T-helper 2 cell treated with Interferon-gamma antibody and Interleukin-4, amounts not matched to agents 5 μg/mL and 100 μg/mL, for 36 hours (primary cell): ENCODE measurements at places on chromosomes 6 and 20.
A peak's percentile ranks its signal among the peaks of the same experiment; 100 is the strongest.

DNA sequence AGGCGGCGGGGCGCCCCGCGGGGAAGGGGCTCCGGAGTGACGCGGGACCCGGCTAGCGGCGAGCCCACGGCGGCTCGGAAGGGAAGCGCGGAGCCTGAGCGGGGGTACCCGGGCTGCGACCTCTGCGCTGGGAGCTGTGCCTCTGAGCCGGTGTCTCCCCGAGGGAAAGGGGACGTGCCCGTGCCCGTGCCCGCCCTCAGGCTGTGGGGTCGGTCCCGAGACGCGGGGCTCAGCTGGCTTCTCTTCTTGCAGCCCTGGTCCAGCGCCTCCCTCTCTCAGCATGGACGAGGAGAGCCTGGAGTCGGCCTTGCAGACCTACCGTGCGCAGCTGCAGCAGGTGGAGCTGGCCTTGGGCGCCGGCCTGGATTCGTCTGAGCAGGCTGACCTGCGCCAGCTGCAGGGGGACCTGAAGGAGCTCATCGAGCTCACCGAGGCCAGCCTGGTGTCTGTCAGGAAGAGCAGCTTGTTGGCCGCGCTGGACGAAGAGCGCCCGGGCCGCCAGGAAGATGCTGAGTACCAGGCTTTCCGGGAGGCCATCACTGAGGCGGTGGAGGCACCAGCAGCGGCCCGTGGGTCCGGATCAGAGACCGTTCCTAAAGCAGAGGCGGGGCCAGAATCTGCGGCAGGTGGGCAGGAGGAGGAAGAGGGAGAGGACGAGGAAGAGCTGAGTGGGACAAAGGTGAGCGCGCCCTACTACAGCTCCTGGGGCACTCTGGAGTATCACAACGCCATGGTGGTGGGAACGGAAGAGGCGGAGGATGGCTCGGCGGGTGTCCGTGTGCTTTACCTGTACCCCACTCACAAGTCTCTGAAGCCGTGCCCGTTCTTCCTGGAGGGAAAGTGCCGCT is 686 bp downstream of the ZGPAT start:
- DNase-seq, result no peak

DNA sequence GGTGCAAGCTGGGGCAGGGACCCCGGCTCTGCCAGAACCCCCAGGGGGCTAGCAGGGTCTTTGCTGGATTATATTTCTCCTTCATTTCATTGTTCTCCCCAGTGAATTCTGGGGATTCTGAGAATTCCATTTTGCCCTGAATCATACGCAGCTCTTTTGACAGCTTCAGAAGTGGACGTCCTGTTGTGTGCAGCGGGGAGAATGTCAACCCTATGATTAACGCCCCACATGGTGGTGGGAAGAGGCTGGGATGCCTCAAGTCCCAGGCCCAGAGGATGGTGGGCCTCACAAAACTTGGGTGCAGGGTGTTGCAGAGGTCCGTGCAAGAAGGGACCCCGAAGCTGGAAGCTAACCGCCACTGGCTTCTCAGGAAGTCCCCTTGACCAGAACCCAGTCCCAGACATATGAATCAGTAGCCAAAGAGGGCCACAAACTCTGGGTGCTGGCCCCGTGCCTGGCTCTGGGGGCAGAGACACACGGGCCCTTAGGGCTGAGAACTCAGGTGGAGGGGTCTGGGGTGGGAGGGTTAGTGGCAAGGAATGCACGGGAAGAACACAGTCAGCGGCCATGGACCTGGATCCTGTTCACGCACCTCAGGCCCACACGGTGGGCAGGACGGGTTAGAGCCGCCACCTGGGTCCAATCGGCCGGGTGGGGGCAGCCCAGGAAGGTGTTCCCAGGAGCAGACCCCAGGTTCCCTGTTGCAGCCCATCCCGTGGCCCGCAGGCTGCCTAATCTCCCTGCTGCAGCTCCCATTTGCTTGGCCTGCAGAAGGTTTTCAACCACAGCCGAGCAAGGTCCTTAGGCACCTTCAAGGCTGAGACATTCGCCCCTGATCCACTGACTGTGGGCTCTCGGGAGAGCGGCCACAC is 51.2 kb downstream of the YTHDF1 start:
- no peak for DNase-seq

- peak; percentile 44 for DNase-seq
Observed at GRCh38 chr6:87104667-87105066, 9.8 kb upstream of the CGA start.

GRCh38 chr6:45864651-45865050 is 151.0 kb downstream of the CLIC5 start:
- no peak for DNase-seq

DNA sequence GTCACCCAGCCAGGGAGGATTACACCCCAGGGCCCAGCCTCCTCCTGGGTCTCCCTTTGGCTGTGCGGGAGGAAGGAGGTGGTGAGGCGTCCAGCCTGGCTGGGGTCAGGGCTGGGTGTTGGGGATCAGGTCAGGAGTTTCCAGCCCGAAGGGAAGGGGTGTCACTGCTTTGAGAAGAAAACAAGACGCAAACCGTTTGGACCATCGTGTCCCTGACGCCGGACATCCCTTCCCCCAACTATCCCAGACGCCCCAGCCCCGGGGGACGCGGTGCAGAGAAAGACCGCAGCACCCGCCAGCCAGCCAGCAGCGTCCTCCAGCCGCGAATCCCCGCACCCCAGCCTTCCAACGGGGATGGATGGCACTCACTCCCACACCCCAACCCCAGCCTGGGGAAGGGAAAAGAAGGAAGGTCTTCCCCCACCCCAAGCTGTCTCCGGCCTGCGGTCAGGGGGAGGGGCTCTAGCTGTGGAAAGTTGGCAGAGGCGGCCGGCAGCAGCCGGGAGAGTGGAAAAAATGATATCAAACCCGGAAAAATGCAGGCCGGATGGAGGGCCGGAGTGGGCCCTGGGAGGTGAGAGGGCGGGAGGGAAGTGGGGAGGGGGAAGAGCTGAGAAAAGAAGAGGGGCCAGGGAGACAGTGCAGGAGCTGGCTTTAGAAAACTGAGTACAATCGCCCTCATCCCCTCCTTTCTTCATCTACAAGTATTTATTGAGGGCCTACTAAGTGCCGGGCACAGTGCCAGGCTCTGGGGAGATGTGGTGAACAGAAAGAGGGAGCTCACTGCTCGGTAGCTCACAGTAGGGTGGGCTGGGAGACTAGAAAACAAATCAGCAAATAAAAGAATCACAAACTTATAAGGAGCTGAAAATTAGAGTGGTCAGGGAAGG is 10.6 kb downstream of the REM1 start:
- DNase-seq, result no peak

- no peak for DNase-seq
Observed at GRCh38 chr6:13671548-13672127, 40.0 kb downstream of the RANBP9 start.

DNA sequence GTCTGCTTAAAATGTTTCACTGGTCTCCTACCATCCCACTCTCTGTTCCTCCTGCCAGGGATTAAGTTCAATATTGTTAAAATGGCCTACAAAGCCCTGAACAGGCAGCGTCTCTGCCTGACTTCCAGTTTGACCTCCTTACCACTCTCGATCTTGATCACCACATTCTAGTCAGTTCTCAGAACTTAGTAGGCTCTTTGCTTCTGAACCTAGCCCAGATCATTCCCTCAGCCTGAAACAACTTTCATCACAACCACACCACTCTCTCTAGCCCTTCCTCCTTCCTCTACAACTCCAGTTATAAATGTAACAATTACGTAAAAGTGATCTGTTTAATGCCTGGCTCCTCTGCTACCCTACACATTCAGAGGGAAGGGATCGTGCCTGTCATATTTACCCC is 53.3 kb downstream of the ATG5 start:
- no peak for DNase-seq

- DNase-seq, result no peak
Observed at GRCh38 chr6:167970230-167970629, 27.2 kb upstream of the KIF25 start.

DNA sequence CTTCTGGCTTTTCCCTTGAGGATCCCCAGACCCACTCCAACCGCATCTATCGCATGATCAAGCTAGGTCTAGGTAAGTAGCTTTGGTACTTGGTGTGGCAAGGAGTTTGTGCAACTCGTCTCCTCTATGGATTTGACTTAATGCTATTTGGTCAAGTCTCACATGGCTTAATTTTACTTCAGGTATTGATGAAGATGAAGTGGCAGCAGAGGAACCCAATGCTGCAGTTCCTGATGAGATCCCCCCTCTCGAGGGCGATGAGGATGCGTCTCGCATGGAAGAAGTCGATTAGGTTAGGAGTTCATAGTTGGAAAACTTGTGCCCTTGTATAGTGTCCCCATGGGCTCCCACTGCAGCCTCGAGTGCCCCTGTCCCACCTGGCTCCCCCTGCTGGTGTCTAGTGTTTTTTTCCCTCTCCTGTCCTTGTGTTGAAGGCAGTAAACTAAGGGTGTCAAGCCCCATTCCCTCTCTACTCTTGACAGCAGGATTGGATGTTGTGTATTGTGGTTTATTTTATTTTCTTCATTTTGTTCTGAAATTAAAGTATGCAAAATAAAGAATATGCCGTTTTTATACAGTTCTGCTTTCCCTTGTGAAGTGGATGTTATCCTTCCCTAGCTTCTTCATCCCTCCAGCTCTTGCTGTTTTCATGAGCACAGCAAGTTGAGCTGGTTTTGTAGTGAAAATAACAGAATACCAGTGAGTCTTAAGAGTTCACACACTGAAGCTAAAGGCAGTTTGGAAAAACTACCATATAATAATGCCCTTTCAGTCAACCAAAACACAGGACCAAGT is 3.8 kb downstream of the SLC35B2 start:
- peak; percentile 59 for DNase-seq

DNA sequence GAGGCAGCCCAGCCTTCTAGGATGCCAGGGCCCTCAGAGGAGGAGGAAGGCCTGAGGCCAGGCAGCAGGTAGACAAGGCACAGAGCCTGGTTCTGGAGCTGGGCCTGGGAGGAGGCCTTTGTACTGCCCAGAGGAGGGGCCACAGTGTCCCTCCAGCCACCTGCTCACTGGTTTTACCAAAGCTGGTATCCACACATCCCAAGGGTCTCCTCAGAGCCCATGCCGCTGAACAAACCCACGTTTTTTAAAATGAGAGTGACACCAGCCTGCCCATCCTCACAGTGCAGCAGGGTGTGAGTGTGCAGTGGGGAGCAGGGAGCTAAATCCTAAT is 162.7 kb downstream of the LY86 start:
- DNase-seq, result no peak

GRCh38 chr6:154164397-154164796 is 125.4 kb downstream of the OPRM1 start:
- no peak for DNase-seq

DNA sequence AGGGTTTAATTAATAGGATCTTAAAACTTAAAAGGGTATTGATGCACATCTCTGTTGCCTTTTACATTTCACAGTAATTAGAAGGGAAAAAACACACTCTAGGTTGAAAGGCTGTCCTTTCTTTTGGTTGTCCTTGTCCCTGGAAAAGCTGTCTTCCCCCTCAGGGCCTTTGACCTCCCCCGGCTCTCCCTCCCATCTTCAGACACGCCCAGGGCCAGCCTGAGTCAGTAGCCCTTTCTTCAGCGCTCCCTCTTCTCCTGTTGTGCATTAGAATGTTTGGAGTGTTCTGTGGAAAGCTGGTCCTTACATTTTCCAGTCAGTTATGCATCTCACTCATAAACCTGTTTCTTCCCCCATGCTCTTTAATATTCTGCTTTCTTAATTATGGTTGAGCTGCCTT is 157.0 kb downstream of the MTHFD1L start:
- no peak for DNase-seq

DNA sequence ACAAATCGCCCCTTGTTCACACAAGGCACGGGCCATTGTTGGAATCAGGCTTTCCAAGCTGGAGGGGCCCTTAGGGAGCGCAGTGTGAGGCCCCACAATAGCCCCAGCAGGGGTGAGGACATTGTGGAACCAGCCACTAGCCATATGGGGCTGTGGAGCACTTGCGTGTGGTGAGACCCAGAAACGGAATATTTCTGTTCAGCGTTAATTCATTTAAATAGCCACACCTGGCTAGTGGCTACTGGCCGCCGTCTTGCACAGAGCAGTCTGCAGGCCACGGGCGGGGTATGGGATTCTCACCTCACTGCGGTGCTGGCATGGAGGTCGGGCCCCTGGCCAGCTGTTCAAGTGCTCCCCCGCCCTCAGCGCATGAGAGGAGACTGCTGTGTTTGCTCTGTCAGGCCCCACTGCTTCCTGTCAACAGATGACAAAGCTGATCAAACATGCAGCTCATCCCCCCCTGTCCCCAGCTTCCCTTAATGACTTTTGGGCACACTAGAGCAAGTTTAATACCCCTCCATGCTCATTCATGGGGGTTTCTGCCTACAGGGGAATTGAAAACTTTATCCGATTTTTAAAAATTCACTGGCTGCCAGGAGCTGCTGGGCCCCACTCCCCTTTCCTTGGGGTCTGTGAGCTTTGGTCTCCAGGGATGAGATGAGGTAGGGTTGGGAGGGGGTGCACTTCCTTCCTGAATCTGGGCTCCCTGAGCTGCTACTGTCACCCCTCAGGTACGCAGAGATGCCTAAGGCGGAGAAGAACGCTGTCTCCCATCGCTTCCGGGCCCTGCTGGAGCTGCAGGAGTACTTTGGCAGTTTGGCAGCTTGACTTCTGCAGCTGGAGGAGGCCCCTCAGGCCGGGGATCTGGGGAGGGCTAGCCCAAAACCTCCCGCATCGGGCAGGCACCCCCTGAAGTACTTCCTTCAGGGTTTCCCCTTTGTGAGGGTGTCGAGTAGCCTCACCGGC is 13.6 kb downstream of the ITPA start:
- DNase-seq, result no peak

- DNase-seq, result no peak
Observed at GRCh38 chr6:168184701-168185100, 105.7 kb upstream of the FRMD1 start.

- no peak for DNase-seq
Observed at GRCh38 chr6:28496099-28496779, 19.4 kb downstream of the GPX6 start.

DNA sequence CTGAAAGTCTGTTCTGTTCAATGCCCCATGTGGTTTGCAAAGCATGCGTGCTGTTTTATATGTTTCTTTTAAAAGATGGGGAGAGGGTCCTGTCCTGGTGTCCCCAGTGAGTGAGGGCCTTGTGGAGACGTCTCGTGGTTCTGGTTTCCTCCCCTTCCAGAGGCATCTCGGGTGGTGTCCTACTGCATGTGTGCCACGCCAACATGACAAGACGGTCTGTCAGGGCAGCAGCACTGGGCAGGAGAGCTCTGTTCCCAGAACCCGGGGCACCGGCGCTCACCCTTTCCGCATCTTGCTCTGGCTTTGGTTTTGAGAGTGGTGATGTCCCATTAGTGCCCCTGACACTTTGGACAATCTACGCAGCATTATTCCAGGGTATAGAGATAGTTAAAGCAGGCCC is 275.6 kb downstream of the CDH4 start:
- DNase-seq, result no peak

- no peak for DNase-seq
Observed at GRCh38 chr6:159395609-159396008, 226.4 kb downstream of the FNDC1 start.

- no peak for DNase-seq
Observed at GRCh38 chr6:46990031-46990644, 52.0 kb downstream of the ADGRF1 start.

DNA sequence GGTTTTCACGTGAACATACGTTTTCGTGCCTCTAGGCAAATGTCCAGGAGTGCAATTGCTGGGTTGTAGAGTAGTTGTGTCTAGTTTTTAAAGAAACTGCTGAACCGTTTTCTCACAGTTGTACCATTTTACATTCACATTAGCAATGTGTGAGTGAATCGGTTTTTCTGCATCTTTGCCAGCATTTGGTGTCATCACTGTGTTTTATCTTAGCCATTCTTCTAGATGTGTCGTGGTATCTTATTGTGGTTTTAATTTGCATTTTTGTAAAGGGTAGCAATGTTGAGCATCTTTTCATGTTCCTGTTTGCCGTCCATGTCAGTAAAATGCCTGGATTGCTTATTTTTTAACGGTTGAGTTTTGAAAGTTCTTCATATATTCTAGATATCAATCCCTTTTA is 10.2 kb downstream of the DOK5 start:
- DNase-seq, result no peak

GRCh38 chr20:31859266-31859997 is 10.9 kb downstream of the DUSP15 start:
- no peak for DNase-seq
